Activated T-helper 1 cell treated with anti-CD3 and anti-CD28 coated beads, Interleukin-2, amount 50 U/mL, for 16 hours (primary cell): ENCODE measurements at places on chromosomes 7 and 10.

- no peak for DNase-seq
These were observed 16.0 kb upstream of the PPIF start for GRCh38 chr10:79331226-79331625.

DNA sequence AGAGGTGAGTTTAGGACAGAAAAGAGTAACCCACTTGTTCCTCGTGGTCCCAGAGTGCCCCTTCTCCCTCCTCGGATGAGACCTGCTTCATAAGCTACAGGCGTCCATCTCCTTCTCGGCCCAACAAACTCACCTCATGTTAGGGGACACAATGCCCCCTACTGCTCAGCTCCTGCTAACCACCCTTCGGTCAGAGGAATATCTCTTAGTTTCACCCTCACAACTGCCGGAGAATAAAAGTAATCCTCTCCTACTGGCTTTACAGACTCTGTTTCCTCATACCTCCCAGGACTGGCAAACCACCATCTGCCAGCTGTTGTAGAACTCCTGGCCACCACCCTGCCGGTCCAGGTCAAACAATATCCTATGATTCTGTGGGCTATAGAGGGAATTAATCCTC lies 3.2 kb downstream of the AKR1B15 start:
- no peak for DNase-seq

- DNase-seq = no peak
These were observed 41.5 kb upstream of the GPR141 start for GRCh38 chr7:37642028-37642540.

- no peak for DNase-seq
These were observed 168.8 kb downstream of the TCERG1L start for GRCh38 chr10:131142517-131143380.

DNA sequence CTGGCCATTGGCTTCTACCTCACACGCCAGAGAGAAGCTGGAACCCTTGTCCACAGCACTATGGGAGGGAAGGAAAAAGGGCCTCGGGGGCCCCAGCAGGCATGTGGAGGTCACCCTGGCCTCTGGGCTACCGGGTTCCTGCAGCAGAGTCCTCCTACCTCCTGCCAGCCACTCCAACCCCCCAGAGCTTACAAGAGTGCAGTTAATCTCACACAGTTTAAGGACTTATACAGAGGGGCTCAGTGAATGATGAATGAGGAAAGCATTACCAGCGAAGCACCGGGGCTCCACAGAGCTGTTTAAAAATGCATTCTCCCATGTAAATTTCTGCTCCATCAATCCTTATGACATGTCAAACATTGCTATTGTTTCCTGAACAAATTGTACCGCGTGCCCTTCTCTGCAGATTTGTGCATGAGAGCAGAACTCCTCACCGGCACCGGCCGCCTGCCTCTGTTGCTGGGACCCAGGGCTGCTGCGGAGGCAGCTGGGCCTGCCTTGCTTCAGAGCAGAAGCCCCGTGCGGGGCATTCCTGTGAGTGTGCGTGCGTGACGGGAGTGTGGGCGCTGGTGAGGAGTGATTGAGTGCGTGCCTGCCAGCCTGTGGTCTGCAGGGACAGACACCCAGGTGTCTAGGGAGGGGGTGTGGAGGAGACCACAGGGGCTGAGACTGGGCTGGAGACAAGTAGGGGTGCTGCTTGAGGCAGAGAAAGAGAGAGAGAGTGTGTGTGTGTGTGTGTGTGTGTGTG lies 52.8 kb downstream of the C10orf105 start:
- no peak for DNase-seq

- no peak for DNase-seq
These were observed 5.1 kb downstream of the LRRC72 start for GRCh38 chr7:16531707-16532106.

DNA sequence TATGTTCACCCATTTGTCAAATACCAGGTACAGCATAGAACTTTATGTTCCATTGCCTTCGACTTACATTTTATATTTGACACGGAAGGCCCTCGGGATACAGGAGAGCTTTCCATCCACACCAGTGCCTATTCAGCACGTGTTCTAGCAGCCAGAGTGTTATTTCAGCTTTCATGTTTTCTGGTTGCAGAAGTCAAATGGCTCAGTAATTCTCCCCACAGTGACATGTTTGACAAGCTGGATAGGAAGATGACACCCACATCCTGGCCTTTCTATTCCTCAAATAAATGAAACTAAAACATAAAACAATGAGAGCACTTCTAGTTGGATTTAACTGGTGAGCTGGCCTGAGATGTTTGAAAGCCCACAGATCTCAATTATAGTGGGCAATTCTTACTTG lies 173.4 kb downstream of the SORCS1 start:
- no peak for DNase-seq

GRCh38 chr7:116807011-116807560 lies 55.3 kb upstream of the CAPZA2 start:
- no peak for DNase-seq

DNA sequence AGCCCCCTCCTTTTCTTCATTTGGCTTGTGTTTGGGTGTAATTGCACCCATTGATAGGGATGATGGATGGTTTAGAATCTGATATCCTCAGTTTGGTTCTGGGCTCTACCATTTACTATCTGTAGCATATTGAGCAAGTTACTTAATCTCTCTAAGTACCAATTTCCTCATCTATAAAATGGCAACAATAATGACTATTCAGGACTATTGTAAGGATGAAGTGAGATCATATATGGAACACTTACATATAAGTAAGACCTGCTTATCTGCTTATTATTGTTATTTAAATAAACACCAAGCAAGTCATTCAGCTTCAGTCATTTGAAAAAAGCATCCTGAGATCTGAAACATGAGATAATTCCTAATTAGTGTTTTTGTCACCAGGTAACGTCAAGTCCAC lies 127.0 kb downstream of the SEC23IP start:
- DNase-seq = no peak

GRCh38 chr10:84825330-84825729 lies 496.9 kb downstream of the CCSER2 start:
- DNase-seq = no peak

DNA sequence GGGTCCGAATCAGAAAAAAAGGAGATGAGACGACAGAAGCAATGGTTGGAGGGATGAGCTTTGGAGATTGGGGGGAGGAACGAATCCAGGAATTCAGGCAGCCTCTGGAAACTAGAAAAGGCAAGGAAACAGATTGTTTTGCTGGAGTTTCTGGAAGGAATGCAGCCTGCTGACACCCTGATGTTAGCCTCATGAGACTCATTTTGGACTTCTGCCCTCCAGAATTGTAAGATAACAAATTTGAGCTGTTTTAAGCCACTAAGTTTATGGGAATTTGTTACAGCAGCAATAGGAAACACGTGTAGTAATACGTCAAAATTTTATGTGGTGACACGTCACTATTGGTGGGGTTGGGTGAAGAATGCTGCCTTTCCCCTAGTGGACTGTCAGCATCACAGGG lies 25.6 kb upstream of the NPS start:
- no peak for DNase-seq

DNA sequence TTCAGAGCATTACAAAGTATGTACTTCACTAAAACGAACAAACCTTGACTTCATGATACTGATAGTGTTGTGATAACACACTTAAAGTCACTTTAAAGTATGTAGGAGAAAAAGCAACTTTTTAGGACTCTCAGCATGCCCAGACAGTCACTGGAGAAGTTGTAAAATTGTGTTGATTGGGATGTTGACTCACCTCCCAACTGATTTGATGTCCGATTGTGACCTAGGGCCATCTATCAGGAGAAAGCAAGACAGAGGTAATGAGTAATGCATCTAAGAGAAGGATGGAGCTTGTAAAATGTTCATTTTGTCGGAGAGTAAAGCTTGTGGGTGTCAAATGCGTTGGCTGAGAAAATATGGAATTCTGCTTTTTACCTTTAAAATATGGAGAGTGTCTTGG lies 135.4 kb upstream of the SEMA3D start:
- no peak for DNase-seq

GRCh38 chr7:93279541-93279940 lies 47.4 kb downstream of the VPS50 start:
- DNase-seq = no peak

GRCh38 chr10:18368273-18368672 lies 228.0 kb downstream of the CACNB2 start:
- DNase-seq = no peak

DNA sequence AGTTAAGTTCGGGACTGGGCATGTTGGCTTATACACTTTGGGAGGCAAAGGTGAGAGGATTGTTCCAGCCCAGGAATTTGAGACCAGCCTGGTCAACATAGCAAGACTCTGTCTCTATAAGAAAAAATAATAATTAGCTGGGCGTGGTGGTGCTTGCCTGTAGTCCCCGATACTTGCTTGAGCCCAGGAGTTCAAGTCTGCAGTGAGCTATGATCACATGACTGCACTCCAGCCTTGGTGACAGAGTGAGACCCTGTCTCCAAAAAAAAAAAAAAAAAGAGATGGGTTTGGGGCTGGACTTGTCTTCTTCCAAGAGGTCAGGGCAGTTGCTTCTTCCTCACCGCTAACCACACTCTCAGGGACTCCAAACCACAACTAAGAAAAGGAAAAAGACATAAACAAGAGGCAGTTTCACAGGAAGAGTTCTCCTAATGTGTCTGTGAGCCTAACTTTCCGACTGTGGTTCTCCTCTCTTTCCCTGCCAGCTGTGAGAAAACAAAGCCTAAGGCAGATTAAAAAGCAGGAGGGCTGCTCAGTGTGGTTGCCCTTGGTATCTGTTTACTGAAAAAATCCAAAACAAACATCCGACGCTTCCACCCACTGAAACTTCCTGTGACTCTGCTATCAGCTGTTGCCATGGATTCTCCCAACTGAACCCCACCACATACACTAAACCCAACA lies 2.4 kb upstream of the SERPINE1 start:
- DNase-seq = no peak

DNA sequence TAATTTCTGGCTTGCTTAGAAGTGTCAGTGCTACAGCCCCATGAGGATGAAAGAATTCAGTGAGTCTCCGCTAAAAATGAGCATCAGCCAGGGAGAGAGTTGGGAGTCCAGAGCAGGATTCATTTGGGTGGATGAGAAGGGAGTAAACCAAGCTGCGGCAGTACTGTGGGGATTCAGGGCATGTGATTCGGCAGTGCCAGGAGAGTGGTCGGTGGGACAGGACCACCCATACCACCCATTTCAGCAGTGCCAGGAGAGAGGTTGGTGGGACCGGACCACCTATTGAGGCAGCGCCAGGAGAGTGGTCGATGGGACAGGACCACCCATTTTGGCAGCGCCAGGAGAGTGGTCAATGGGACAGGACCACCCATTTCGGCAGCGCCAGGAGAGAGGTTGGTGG lies 144.2 kb downstream of the CELF2 start:
- DNase-seq = no peak

- DNase-seq = no peak
These were observed 88.5 kb downstream of the VTI1A start for GRCh38 chr10:112535531-112535951.

DNA sequence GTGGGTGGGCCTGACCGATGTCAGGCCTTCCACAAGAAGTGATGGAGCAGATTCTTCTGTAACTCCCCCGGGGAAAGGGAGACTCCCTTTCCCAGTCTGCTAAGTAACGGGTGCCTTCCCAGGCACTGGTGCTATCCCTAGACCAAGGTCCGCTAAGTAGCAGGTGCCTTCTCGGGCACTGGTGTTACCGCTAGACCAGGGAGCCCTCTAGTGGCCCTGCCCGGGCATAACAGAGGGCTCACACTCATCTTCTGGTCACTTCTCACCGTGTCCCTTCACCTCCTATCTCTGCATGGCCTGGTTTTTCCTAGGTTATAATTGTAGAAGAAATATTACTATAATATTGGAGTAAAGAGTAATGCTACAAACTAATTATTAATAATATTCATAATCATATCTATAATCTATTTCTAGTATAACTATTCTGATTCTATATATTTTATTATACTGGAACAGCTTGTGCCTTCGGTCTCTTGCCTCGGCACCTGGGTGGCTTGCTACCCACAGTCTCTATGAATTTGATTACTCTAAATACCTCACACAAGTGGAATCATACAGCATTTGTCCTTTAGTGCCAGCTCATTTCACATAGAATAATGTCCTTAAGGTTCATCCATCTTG lies 1378.7 kb downstream of the XPNPEP1 start:
- DNase-seq = no peak

DNA sequence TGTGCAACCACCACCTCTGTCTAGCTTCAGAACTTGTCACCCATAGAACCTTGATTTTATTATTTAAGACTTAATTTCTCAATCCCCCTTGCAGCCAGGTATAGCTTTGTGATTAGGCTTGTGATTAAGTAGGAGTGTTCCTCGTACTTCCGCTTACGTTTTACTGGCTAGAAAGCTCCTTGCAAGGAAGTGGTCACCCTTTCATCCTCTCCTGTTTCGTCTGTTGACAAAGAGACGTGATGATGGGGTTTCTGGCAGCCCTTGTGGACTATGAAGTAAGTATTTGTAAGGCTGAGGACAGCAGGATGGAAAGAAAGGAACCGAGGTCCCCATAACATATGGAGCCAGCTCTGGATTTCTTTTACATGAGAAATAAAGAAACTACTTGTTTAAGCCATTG lies 86.5 kb upstream of the KDM7A start:
- DNase-seq = no peak

DNA sequence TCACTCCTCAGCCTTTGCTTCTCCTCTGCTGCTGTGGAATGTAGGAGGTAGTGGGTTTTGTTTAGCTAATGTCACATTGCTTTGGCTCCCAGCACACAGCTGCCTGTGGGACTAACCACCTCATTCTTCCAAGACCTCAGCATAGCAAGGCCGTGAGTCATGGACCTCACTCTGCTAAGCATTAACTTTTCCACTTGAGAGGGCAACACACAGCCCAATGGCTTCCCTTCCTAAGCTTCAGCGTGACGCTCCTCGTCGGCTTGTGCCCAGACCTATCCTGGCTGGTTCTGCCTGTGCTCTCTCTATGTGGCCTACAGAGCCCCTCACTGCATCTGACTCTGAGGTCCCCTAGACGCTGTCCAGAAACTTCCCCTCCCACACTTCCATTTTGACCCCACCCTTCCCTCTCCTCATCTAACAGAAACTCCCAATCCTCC lies 23.3 kb downstream of the MYOF start:
- DNase-seq = no peak
